ENCODE measurements at places on chromosomes 7 and 10.

DNA sequence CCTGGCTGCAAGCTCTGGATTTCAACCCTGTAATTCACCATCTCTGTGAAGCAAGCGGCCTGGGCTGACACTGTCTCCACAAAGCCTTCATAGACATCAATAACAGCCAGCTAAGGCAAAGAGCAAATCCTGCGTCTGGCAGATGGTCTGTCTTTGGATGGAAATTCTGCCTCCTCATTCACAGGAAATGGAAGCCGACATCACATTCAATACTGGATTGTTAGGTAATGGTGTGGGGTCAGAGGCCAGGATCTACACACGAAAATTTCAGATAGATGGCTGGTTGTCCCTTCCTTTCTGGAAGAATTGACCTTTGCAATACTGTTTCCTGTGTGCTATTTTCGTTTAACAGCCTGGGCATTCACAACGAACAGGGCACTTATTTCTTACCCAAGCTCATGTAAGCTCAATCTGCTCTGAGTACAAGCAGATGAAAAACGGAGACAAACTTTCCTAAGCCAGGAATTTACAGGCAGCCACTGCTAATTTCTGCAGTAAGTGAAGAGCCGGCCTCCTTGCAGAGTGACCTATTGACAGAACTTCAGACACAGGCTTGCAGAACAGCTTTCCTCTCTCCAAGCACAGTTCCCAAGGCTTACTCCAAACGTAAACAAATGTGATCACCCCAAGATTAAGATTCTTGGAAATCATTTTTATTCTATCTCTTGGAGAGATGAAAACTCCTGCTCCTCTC, 3.1 kb upstream of the ADAM12 start:
- peak; percentile 50 for DNase-seq

DNA sequence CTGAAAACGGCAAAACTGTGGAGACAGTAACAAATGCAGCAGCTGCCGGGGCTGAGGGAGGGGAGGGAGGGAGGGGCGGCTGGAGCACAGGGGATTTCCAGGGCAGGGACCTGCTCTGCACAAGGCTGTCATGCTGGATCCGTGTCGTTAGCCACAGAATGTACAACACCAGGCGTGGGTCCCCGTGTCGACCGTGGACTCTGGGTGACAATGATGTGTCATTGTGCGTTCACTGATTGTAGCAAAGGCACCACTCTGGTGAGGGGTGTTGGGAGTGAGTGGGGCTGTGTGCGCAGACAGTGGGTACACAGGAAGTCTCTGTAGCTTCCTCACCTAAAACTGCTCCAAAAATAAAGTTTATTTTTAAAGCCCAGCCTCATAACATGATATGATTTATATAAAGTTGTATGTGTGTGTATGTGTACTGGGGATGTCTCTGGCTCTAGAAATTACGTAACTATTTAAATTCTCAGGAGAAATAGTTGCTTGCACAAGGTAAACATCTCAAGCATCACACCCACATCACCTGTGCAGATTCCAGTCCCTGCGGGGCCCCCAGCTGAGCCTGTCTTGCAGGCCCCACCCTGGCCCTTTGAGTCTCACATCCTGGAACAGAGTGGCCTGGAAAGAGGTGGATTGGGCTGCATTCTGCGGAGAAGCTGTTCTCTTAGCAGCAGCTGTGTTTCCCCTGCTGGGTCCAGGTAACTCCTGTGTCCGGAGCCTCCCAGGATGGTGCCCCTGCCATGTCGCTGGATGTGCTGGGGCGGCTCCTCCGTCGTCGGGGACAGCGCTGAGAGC, 135.7 kb downstream of the DYNC2I1 start:
- DNase-seq: no peak

DNA sequence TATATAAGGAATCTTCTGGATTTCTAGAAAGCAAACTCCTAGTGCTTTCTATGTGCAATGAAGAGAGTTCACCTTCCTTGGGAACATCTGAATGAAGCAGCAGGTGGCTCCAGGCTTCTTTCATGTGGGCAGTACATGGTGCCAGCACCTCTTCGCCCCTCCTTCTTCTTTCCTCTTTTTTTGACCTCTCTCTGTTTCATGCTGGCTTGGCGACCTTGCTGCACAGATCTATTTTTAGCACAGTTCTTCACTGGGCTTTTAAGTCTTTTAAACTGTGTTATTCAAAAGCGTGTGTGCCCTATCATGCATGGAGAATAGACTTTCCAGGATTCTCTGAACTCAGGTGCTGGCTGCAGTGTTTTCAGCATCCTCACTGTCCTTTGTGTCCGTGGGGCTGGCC, 400.3 kb upstream of the PRKCQ start:
- no peak for DNase-seq

DNA sequence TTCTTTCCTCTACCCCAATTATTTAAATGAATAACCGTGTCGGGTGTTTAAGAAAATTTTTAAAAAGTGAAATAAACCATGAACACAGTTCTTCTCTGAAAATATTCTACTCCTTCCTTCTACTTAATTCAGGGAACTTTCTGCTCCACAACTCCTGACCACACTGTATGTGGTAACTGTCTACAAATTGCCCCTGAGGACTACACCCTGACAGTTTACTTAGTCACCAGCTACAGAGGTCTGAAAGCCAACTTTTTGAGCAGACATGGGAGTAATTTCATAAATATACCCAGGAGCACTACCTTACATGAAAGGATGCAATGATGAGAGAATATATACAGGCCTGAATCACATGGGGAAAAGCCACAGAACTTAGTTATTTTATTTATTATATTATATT, 523.2 kb upstream of the SORCS1 start:
- DNase-seq: no peak

DNA sequence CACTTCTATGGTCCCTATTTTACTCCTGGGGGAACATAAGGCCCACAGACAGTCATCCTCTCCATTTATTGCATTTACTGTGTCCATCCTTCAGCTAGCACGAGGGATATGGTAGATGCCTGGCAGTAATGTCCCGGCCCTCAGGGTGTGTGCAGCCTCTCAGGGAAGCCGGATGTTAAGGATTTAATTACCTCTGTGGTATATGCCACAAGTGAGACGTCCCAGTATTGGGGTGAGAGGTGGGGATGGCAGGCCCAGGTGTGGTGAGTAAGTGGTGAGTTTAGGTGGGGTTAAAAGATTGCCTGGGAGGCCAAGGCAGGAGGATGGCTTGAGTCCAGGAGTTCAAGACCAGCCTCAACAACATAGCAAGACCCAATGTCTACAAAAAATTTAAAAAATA, 144.9 kb downstream of the SH3PXD2A start:
- no peak for DNase-seq

- DNase-seq: no peak
These were observed 51.7 kb upstream of the PPIF start for GRCh38 chr10:79295563-79295962.

DNA sequence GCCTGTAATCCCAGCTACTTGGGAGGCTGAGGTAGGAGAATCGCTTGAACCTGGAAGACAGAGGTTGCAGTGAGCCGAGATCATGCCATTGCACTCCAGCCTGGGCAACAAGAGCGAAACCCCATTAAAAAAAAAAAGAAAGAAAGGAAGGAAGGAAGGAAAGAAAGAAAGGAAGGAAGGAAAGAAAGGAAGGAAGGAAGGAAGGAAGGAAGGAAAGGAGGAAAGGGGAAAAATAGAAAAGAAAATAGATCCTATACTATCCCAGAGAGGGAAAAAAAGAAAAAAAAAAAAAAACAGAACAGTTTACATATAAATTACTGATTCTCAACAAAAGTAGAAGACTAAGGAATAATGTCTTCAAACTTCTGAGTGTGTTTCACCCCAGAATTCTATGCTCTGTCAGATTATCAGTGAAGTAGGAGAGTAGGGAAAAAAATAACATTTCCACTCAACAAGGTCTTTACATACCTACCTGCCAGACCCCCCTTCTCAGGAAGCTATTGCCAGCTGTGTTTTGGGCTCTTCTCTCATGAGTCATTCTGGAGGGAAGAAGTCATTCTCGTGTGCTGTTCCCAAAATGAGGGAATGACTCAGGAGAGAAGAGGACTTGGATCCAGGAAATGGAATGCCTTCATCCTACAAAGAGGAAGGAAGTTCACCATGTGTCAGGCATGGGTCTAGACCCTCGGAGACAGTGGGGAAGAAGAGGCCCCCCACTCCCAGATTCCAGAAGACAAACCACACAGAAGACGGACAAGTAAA, 20.9 kb downstream of the RGS10 start:
- DNase-seq: peak; percentile 92

GRCh38 chr7:31805209-31805818, 118.3 kb downstream of the PPP1R17 start:
- no peak for DNase-seq

DNA sequence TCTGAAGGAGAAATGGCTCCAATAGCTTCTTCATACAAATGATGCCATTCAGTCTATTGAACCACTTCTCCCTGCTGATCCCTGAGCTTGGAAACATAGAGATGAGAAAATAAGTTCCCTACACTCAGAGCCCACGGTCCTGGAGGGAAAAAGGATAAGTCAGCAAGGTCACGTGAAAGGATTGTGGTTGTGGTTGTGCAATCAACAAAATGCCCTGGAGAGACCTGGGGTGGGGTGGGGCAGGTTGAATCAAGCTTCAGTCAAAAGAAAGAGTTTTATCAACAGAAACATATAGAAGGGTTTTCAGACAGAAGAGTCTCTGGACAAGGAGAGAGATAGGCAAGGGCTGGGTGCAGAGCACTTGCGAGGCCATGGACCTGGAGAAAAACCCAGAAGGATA, 30.1 kb downstream of the C10orf90 start:
- DNase-seq: peak; percentile 55

GRCh38 chr10:83272666-83273434, 866.5 kb upstream of the GHITM start:
- DNase-seq: peak; percentile 46

- DNase-seq: no peak
These were observed 9.4 kb downstream of the RNF133 start for GRCh38 chr7:122689346-122690109.

GRCh38 chr7:141477865-141478264, 73.3 kb upstream of the AGK start:
- DNase-seq: no peak

DNA sequence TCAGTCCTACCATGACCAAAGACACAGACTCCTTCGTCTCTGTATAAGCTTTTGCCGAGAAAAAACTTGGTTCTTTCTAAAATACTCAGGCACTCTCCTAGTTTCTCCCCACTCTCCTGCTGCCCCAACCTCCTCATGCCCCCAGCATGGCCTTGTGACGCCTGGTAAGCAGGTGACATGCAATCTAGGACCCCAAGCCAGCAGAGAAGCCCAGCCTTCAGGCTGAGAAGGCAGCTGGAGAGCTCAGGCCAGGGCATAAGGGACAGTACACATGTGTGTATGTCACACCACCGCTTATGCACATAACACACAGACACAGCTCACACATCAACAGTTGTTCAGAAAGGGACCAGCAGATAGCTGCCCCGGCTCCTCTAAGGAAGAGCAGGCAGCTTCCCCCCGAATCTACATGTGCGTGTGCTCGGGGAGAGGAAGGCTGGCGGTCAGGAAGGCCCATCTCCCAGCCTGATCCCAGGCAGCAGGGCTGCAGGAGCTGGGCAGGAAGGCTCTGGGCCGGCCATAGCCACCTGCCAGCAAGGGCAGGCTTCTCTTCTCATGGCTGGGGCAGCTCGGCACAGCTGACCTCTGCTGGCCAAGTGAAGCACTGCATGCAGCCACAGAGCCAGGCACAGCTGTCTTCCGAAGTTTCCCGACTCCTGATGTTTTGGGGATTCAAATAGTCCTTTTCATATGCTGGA, 8.5 kb downstream of the DDX56 start:
- DNase-seq: peak; percentile 45

DNA sequence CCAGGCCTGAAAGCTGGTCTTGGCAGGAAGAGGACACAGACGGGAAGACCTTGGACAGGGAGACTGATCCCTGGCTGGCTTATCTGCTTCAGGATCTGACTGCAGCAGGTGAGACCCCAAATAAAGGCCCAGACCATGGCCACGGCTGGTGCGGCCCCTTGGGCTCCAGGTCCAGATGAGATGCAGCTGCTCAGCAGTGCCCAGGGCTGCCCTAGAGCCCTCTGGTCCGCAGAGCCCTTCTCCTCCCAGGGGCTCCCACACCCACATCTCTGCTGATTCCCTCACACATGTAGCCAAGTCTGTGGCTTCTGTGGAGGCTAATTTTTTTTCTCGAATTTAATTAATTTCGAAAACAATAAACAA, 46.3 kb downstream of the VIPR2 start:
- DNase-seq: no peak

DNA sequence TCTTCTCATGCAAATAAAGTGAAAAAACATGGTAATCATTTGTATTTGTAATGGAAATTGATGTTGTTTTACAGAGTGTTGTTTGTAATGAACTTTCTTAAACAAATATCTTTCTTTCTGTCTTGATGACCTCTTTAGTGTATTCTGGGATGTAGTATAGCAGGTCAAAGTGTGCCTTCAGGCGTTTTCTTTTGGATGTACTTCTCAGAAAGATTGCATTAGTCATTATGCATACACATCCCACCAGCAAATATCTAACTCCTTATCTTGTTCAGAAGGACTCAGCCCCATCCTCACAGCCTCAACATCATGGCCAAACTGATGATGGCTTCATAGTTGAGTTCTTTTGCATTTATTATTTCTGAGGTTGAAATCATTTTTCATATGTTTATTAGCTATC, 124.7 kb downstream of the LRRC18 start:
- no peak for DNase-seq

GRCh38 chr10:37960591-37961137, 15.8 kb downstream of the ZNF25 start:
- no peak for DNase-seq

- no peak for DNase-seq
These were observed 121.3 kb downstream of the CALCR start for GRCh38 chr7:93453262-93453661.

- no peak for DNase-seq
These were observed 6.3 kb downstream of the IQCE start for GRCh38 chr7:2564970-2565540.

DNA sequence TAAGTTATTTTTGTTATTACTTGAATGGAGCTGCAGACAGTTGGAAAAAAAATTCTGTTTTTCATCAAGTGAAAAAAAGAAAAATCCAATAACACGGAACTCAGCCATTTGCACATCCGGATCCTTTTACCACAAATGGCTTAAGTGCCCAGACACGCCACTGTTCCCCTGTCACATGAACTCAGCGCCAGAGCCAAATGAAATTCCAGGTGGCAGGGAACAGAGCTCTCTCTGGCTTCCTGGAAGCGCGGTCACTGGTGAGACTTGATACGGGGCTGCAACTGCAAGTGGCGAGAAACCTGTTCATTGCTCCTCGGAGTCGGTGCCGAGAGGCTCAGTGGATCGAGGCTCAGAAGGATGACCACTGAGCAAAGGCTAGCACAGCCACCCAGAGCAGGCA, 60.8 kb upstream of the NPTX2 start:
- no peak for DNase-seq

DNA sequence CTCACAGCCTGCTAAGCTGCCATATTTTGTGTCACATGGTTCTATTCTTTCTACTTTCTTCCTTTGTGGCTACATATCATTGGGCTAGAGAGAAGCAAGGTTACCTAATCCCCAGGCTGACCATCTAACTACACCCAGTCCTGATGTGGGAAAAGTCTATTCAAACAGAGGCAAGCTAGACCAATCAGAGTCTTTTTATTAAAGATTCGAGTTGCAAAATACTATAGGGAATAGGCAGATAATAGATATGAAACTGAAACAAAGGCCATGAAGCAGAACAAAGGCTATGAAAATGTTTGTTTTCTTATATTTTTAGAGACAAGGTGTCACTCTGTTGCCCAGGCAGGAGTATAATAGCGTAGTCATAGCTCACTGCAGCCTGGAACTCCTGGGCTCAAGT, 36.7 kb downstream of the MTERF1 start:
- no peak for DNase-seq

GRCh38 chr7:27745064-27745583, 5.2 kb downstream of the TAX1BP1 start:
- peak; percentile 75 for DNase-seq
